Right ventricle myocardium superior (tissue), 1 donor: ENCODE measurements at places on chromosomes 5 and 9.

- DNase-seq: no peak
These were observed 274.4 kb downstream of the EFNA5 start for GRCh38 chr5:107396351-107396690.

- peak; percentile 39 for DNase-seq
These were observed 116.2 kb downstream of the WNK2 start for GRCh38 chr9:93300175-93300572.

GRCh38 chr9:114743446-114743845 lies 61.5 kb upstream of the TEX48 start:
- no peak for DNase-seq

DNA sequence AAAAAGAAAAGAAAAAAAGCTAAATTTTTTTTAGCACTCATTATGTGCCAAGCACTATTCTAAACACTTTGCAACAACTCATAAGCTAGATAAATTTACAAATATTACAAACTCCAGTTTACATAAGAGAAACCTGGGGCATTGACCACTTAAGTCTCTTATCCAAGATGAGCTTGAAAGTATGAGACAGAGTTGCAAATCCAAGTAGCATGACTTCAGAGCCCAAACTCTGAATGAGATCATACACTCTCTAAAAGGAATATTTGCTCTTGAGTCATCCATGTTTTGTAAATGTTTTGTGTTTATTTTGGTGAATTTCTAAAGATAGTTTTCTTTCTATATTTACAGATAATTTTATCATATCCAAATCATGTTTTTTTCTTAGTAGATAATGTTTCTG lies 4.0 kb upstream of the SHOC1 start:
- DNase-seq: no peak

GRCh38 chr9:117555964-117556629 lies 141.2 kb upstream of the ASTN2 start:
- peak; percentile 42 for DNase-seq

DNA sequence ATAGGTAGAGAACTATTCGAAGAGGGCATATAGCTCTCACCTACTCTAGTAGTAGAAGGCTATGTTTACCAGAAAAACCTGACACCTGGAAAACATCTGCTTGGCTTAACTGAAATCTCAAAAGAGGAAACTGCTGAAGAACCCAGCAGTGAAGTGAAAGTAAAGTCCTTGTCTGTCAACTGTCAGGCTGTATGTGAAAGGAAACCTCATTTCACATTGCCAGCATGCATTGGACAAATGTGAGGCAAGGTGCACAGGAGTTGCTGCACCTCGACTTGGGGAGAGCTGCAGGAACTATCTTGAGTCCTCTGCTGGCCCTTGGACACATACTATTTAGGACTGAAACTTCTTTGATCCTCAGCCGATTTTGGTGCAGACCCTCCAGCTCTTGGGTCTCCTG lies 53.3 kb downstream of the NREP start:
- no peak for DNase-seq

GRCh38 chr5:104965006-104965405 lies 1402.4 kb upstream of the NUDT12 start:
- no peak for DNase-seq

GRCh38 chr9:24011009-24011717 lies 185.1 kb upstream of the ELAVL2 start:
- no peak for DNase-seq

- DNase-seq: no peak
These were observed 16.1 kb upstream of the RAB14 start for GRCh38 chr9:121217609-121218292.

DNA sequence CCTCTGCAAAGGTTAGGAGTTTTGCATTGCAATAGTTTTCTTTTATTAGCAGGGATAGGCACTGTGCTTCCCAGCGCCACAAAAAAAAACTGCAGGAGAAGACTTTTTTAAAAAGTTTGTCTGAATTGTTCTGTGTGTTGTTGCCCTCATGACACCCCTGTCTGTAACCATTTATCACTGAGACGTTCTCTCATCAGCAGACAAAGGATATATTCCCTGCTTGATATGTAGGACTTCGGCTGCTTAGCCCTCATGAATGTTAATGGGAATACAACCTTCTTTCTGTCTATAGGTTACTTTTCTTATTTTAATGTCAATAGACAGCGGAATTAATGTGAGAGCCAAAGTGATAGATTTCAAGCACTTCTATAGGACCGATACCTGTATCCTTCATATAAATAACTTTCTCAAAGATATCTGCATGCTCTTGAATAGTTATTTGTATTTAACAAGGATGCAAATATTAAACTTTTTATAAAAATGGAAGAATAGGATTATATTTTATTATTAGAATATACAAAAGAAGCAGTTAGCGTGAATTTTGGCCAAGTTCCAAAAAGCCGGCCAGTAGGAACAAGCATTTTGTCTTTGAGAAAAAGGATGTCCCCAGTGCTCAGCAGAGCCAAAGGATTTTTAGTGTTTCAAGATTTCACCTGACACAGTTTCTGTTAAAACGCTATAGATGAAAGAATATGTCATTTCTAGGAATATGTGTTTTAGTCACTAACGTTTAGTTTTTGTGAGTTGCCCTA lies 1.5 kb upstream of the LYSMD3 start:
- DNase-seq: no peak

- DNase-seq: no peak
These were observed 17.8 kb downstream of the CTNNA1 start for GRCh38 chr5:138770977-138771376.
